Esophagus mucosa (tissue), 1 donor: ENCODE measurements at places on chromosomes 2 and 18. TPM values are rescaled to one million over a fixed set of nuclear protein-coding genes. Genes with fewer than 3 reads are reported as not detected.

The MROH2A gene
- 0.52 TPM for total RNA-seq

The RPRM gene
- not detected for total RNA-seq

DNA sequence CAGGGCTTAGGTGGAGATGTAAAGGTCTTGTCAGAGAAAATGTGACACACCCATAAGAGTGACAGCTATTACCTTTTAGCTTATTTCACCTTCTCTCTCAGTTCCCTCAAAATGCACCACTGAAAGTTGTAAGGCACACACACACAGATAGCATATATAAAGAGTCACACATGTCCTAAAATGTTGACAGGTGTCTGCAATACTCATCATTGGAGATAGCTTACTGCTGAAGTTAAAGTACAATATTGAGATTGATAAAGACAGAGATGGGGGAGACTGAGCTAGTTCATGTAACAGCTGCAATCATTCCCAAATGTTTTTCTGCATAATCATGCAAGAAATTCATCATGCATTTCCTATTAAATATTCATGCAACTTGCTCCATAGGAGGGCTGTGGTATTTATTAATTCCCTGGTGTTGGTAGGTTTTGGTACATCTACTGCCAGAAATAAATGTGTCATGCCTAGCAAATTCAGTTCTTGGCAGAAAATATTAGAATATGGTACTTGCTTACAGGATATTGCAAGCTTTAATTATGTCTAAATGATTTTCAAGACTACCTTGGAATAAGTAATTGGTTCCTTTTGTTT, 118.8 kb upstream of the RBMS1 start:
- no peak for ATAC-seq

DNA sequence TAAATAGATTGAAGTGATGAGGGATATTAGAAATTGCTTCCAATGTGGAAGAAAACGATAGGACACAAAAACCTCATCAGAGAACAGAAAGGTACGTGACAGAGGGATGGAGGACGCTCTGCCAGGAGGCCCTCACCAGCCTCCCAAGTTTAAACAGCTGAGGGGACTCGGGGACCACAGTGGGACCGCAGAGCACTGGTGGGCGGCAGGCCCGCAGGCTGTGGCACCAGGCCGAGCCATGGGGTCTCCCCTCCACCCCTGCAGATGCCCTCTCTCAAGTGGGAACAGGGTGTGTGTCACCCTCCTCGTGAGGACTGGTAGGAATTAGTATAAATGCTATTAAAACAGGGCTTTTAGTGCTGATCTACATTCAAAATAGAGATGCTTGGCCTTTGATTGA, 10.8 kb downstream of the NDUFA10 start:
- ATAC-seq, result no peak

- no peak for ATAC-seq
These were observed 235.5 kb downstream of the THSD7B start for GRCh38 chr2:137000811-137001210.

DNA sequence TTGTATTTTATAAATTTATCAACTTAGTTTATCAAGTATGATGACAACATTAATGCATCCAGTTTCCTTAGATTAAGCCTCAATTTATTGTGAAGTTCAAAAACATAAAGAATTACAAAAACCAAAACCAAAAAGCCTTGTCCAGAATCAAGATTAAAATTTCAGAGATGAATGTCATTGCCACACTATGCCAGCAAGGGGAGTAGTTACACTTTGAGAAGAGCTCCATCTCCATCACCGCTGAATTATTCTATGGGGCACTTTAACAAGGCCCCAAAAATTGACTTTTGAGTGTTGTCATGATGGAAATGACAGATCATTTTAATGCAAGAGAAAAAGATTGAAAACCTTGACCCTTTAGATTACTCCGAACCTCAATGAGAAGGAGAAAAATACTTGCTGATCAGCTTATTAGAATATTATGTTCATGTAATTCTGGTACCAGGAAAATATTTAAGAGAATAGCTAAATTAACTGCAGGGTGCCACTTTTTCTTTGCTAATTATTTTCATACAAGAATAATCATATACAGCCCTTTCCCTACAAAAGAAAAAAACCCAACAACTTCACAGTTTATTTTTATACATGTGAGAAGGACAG, 152.5 kb upstream of the AQP4 start:
- no peak for ATAC-seq
